ENCODE measurements at places on chromosomes 4 and X.
A peak's percentile ranks its signal among the peaks of the same experiment; 100 is the strongest.

DNA sequence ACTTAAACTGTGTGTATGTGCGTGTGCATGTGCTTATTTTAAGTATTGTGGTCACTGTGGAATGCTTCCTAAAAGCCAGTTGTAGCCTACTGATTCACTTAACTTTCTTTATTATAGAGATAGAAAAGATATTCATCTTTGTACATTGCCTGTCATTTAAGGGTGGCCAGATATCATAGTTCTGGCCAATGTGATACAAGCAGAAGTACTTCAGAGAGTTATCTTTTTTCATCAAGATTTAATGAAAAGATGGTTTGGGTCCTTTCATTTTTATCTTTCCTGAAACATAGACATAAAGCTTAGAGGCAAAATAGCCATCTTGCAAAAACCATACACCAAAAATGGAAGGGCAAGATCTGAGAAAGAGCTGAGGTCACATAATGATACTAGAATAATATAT, 744.7 kb upstream of the ADGRL3 start:
- no peak for DNase-seq

GRCh38 chr4:172786039-172786792, 382.4 kb upstream of the GALNT7 start:
- peak; percentile 34 for DNase-seq

DNA sequence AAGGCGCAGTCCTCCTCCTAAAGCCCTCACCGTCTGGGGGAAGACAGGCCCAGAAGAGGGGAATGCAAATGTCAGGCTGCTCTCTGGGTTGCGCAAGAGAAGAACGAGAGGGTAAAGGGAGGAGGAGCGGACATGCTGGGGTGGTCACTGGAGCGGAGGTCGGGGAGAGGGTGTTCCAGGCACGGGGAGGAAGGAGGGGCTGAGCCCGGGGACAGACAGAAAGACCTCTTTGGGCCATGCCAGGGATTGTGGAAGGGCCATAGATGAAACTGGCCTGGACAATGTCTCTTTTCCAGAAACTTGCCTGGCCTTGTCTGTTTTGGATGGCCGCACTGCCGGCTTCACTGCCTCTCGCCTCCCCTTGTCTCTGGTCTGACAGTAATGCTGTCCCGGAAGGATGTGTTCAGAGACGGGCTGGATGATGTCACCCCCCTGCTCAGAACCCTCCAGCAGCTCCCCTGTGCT, 121.0 kb downstream of the SORCS2 start:
- DNase-seq: no peak

- no peak for DNase-seq
These were observed 134.0 kb downstream of the HTR2C start for GRCh38 chrX:114717921-114718320.

DNA sequence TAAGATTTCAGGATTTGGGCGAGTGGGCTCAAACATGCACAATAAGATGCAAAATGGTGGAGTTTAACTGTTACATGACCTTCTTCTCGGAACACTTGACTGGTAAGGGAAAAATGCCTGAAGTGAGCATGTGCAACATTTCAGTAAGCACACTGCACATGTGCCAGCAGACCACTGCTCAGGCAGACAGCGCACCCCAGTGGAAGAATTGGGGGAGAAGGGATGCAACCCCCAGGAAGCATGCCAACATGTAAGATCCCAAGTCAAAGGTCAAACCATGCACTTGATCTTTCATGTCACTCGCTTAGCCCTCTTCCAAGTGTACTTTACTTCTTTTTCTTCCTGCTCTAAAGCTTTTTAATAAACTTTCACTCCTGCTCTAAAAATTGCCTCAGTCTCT, 256.3 kb downstream of the CENPC start:
- no peak for DNase-seq

GRCh38 chrX:29299684-29300083, 712.4 kb downstream of the IL1RAPL1 start:
- no peak for DNase-seq

- DNase-seq: peak; percentile 43
These were observed 52.8 kb downstream of the GPRIN3 start for GRCh38 chr4:89254847-89255246.

DNA sequence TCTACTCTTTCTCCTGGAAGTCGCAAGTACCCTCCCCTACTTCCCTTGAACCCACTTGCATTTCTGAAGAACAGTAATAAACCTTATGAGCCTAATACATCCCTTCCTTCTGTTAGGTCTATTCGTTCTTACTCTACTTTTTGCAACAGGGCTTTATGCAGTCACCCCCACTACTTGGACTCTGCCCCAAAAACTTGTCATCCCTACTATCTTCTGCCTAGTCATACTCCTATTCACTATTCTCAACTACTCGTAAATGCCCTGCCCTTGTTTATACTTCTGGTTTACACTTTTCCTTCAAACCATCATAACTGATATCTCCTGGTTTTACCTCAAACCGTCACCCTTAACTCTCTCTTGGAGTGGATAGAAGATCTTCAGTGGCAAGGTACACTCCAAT, 55.2 kb upstream of the SLIT2 start:
- DNase-seq: no peak

DNA sequence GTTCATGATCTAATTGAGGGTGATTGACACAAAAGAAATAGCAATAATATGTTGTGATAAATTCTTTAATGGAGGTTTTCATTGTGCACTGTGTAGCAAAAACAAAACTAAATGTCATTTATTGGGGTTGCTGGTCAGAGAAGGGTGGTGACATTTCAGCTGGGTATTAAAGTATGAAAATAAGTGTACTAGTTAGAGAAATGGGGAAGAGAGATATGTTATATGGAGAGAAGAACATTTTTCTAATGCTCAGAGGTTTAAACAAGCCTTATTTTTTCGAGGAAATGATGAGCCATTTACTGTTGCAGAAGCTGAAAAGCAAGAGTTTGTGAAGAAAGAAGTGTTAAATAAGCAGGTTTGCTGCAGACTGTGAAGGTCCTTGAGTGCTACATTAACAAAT, 142.7 kb upstream of the PAQR3 start:
- DNase-seq: no peak

DNA sequence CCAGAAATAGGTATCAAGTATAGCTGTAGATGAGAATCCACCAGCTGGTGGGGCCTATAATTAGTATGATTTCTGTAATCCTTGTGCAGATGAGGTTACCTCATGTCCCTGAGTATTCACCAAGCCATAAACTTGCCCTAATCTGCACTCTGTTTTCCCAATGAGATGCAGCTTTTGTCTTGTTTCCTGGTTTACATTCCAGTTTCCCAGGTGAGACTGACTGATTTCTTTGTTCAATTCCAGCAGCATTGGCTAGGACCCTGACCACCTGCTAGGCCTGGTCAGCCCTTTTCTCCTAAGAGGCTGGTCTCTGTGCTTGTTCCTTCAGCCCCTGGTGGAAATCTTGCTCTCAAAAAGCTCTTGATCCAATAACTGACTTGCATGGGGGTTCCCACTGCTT, 44.6 kb downstream of the GABRB1 start:
- DNase-seq: no peak
